ENCODE measurements at places on chromosomes 4 and X. TPM values are rescaled to one million over a fixed set of nuclear protein-coding genes. Genes with fewer than 3 reads are reported as not detected.

GRCh38 chr4:20351360-20352162 lies 99.9 kb downstream of the SLIT2 start:
- no peak for DNase-seq

- DNase-seq, result no peak
These were observed 5.2 kb upstream of the SMIM10L2A start for GRCh38 chrX:135416546-135416945.

GRCh38 chr4:98514741-98515469 lies 143.5 kb downstream of the TSPAN5 start:
- no peak for DNase-seq

- DNase-seq, result no peak
These were observed 511 bp downstream of the GABRB1 start for GRCh38 chr4:47031751-47032404.

- DNase-seq, result no peak
These were observed 112.7 kb downstream of the PPP4R3C start for GRCh38 chrX:27350476-27350875.

DNA sequence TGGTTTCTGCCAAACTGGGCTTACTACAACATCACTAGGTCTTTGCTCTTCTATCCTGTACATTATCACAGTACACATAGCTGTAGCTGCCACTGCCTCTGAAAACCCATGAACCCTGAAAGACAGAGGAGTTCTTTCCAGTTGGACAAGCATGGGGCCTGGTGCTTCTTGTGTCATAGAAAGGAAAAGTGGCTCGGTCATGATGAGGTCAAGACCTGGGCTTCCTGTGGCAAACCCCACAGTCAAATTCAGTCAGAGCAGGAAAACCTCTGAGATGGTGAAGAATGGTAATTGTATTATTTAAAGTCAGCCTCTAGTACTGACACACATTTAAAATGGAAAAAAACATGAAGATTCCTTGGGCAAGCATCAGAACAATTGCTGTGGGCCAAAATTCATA lies 133.3 kb upstream of the PRPS2 start:
- DNase-seq, result no peak

GRCh38 chr4:99071159-99071558 lies 17.4 kb downstream of the ADH5 start:
- DNase-seq, result no peak

GRCh38 chr4:183971929-183972490 lies 66.9 kb downstream of the STOX2 start:
- DNase-seq, result no peak

DNA sequence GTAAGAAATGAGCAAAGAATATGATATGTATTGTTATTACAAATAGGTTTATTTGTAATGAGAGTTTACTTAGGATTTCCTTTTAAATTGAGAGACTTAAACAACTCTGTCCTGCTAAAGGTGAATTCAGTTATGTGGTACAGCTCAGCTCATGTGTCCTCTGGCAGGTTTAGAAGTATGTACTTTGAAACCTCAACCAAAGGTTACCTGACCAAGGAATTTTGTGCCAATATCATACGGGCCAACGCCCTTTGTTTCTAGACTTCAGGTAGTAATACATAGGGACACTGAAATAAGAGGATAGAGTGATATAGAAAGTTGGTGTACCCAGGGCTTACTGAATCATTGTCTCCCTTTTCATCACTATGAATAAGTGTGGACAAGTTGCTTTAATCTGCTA lies 25.7 kb downstream of the SLAIN2 start:
- DNase-seq, result no peak

GRCh38 chr4:121227341-121227792 lies 63.2 kb upstream of the TNIP3 start:
- no peak for DNase-seq

- no peak for DNase-seq
These were observed 173.6 kb downstream of the RAP1GDS1 start for GRCh38 chr4:98434816-98435215.

- DNase-seq, result no peak
These were observed 7.5 kb downstream of the PTTG2 start for GRCh38 chr4:37967736-37968135.

- DNase-seq, result no peak
These were observed 139.0 kb upstream of the JADE1 start for GRCh38 chr4:128670513-128670912.

- DNase-seq, result no peak
These were observed 38.5 kb upstream of the SMIM10L2A start for GRCh38 chrX:135383249-135383648.

- no peak for DNase-seq
These were observed 5.8 kb downstream of the TIFA start for GRCh38 chr4:112279882-112280315.

DNA sequence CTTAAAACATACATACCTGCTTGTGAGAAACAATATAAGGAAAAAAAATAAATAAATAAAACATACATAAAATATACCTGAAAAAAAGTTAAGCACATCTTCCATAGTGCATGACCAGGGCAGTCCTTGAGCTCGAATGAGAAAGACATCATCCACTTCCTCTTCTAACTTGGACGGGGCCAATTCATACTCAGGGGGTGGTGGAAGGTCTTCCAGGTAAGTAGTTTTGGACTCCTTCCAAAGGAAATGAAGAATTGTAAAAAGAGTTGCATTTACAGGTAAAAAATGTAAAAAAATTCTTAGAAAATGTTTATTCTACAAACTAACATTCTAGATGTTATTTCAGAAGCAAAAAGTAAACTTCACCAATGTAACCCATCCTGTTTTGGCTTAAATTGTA lies 3.6 kb downstream of the GRSF1 start:
- no peak for DNase-seq

DNA sequence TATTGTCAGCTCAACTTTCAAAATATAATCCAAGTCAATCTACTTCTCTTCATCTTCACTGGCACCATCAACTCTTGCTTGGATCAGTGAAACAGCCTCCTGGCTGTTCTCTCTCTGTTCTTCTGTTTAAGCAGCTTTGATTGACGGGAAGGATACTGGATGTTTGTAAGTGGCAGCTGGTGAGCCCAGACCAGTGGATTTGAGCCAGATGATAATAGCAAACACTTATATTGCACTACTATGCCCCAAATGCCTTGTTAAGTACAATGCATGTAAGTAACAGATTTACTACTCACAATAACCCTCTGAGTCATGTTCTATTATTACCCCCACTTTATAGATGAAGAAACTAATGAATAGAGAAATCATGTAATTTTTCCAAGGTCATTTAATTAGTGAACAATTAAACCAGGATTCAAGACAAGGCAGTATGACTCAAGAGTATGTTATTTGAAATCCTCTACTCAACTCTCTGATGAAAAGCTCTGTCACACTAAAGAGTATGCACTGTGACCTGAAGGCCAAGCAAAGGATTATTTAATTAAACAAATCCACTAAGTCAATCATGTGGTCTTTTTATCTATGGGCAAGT lies 44.8 kb downstream of the SPANXN3 start:
- no peak for DNase-seq

GRCh38 chr4:24322511-24322910 lies 261.8 kb downstream of the DHX15 start:
- no peak for DNase-seq

GRCh38 chrX:130393451-130394074 lies 8.1 kb upstream of the GPR119 start:
- DNase-seq, result no peak

DNA sequence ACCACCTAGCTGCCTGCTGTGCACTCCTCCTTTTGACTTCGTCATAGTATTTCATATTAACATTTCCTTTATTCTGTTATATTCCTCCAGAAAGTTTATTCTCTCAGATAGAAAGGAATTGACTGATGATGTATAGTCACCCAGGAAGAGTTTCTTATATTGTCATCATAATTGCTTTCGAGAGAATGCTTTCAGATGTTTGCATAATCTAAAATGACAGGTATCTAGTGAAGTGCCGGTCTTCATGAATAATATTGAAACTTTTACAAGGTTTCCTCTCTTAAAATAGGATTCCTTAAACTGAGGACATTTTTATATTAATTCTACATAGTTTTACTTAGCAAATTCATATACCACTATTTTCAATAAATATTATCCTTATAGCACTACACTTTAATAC lies 10.1 kb downstream of the SEC24D start:
- no peak for DNase-seq

DNA sequence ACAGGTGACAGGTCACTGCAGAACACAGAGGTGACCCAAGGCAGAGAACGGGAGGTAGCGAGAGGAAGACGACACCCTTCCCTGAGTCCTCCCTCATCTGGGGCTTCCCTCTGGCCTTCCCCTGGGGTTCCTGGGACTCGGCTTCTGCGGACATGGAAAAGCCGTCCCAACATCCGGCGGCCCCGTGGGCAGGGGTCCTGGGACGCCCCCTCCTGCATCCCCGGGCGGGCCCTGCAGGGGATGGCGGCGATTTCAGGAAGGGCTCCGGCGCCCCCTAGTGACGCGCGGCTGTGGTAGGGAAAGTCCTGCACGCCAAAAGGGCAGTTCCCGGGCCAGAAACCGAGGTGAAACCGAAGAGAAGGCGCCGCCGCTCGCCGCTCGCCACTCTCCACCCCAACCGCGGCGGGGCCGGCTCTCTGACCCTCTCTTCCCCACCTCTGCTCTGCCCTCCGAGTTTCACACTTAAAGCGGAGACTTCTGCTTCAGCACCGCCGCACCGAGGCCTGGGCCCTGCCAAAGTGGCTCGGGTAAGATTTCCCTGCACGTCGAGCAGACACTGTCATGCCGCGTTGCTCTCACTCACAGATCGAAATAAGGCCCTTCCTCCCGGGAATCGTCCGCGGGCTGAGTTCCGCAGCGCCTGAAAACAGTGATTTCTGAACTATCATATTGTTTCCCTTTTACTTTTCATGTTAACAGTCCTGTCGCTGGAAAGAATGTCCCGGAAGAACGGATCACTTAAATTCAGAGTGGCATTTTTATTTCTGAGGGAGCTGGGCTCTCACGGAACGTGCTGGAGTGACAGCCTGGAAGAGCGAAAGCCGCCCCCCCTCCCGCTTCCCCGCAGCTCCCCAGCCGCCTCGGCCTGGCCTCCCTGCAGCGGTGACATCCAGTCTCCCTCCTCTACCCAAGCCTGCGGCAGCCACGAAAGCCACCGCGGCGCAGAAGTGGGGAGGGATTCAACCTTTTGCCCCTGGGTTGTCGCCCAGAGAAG lies 110.6 kb downstream of the DCTD start:
- peak; percentile 71 for DNase-seq

DNA sequence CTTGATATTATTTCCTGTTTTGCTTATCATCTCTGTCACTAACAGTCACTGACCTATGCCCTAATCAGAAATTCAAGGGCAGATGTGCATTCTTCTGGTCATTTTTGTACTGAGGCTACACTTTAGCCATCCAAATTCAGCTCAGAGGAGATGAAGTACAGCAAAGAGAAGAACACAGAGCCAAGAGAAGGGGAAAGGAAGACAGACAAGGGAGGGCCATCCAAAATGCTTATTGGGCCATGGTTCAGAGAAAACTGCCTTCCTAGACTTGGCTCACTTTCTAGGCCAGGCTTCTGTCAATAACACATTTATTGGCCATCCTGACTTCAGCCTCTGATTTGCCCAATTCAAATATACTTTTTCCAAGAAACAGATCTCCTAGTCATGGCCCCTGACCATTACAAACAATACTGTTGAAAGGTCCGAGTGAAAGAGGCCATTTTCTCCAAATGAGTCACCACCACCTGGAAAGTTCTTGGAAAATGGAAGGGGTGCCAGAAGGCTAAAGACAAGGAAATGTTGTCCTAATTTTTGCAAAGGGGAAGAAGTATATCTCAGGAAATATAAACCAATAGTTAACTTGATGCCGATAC lies 56.4 kb downstream of the DCX start:
- DNase-seq, result no peak

GRCh38 chr4:139511320-139511719 lies 44.7 kb downstream of the SETD7 start:
- DNase-seq, result no peak

DNA sequence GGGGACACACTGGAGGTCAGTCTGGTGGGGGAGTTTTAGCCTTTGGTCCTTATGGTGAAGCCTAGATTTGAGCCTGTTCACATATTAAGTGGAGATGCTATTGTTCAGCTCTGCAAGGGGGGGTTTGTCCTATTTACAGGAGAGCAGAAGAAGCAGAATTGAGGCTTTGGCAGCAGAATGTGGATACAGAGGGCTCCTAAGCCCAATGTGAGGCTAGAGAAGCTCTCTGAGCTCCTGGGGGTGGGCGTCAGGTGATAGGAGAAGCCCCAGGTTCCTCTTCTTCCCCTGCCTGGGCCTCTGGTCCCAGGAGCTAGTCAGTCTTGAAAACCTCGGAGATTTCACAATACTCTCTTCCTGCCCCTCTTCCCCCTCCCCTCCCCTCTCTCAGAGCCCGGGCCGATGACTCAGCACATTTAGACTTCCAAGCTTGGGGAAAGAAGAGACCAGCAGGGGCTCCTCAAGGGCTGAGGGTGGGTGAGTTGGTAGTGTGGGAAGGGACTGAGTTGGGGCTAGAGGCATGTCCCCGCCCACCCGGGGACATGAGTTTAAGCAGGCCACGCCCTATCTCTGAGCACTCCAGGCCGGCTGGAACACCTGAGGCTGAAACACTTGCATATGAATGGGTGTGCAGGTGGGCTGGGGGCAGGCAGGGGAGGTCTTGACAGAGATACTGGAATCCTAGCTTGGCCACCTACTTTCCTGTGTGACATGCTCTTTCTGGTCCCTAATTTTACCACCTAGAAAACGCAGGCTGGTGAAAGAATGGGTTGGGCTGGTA lies 3.4 kb downstream of the TFE3 start:
- no peak for DNase-seq

DNA sequence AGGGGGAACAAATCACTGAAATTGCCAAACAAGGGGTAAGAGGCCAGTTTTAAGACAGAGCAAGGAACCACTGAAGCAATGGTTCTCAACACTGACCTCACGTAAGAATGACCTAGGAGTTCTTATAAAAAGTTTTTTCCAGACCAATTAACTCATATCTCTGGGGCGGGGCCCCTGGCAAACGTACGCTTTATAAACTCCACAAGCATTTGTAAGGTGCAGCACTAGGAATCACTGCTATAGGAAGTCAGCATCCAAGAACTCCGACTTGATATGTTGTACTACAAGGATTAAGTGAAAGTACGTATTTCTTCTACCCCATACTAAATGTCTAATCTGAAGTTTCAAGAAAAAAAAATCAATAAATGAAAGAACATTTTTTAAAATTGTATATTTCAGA lies 269.9 kb downstream of the RCHY1 start:
- DNase-seq, result no peak

SORBS2 gene
- polyA plus RNA-seq, result 65.0 TPM

MTNR1A gene
- 1.6 TPM for polyA plus RNA-seq

CLNK gene
- polyA plus RNA-seq, result 0.44 TPM

DKC1 gene
- 63.5 TPM for polyA plus RNA-seq

CYSLTR1 gene
- polyA plus RNA-seq, result 2.9 TPM

TRIM75 gene
- not detected for polyA plus RNA-seq

PCDH7 gene
- 21.4 TPM for polyA plus RNA-seq

FAM149A gene
- 44.3 TPM for polyA plus RNA-seq

IL13RA2 gene
- 1.2 TPM for polyA plus RNA-seq

PRDM8 gene
- 1.3 TPM for polyA plus RNA-seq

DNAAF6 gene
- 0.15 TPM for polyA plus RNA-seq

CLTRN gene
- polyA plus RNA-seq, result 27.0 TPM

TMPRSS11A gene
- polyA plus RNA-seq, result not detected
